ENCODE measurements at places on chromosomes 7 and 10.

DNA sequence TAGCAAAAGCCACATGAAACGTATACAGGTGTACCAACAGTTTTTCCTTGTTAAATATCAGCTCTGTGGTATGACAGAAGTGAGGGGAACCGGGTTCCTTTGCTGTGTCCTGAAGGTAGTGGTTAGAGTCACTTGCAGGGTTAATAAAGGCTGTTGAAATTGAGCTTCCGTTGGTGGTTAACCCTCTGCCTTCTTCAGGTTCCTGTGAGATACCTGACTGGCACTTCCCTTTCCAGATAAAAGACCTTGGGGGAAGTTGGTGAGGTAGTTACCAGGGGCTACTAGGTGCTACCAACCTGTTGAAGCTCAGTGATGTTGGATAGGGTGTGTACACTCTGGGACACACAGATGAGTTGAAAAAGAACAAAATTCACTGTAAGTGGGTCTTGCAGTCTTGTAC lies 384.1 kb downstream of the GATA3 start:
- DNase-seq = no peak

DNA sequence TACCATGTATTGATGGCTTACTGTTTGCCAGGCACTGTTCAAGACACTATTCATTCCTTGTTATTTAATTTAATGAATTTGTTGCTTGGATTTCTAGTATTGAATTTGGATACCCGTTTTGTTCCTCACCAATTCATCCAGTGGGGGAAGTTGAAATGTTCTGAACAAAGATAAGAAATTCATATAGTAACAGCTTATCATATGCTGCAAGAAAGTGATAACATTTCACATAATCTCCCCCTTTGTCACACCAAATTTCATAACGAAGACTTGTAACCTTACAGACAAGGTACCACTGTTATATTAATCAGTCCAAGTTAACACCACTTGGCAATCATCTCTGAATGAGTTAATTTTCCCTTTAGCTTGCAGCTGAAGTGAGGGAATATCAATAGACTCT lies 42.1 kb downstream of the SCIN start:
- no peak for DNase-seq

DNA sequence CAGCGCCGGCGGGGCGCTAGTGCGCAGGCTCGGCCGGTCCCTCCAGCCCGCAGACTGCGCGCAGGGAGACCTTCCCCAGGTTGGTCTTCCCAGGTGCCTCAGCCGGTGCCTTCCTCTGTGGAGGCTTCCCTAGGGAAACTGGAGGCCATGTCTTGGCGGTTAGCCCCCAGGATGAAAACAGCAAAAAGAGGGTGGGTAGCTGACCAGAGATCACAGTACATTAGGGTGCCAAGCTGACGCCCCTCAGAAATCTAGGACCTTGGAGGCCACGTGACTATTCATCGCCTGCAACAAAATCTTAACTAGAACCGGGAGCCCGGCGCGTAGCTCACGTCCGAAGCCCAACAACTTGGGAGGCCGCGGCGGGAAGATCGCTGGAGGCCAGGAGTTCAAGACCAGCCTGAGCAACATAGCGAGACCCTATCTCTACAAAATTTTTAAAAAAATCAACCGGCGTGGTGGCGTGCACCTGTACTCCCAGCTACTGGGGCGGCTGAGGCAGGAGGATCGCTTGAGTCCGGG lies 327 bp upstream of the FIS1 start:
- DNase-seq = no peak

DNA sequence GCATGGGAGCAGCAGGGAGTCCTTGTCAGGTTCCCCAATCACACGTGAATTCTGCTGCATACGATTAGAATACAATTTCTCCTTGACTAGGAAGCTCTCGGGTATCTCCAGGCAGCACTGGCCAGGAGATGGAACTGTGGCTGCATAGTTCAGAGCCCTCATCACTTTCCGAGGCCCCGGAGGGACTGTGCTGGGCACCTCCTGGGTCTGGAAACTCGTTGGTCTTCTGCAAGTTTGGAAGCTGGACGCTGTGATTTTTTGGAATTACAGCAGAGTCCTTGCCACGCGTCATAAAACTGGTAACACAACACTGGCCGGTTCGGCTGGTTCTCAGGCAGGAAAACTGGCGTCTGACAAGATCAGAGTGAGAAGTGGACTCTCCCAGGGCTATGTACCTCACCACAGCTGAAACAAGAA lies 216.1 kb downstream of the CCDC3 start:
- no peak for DNase-seq

DNA sequence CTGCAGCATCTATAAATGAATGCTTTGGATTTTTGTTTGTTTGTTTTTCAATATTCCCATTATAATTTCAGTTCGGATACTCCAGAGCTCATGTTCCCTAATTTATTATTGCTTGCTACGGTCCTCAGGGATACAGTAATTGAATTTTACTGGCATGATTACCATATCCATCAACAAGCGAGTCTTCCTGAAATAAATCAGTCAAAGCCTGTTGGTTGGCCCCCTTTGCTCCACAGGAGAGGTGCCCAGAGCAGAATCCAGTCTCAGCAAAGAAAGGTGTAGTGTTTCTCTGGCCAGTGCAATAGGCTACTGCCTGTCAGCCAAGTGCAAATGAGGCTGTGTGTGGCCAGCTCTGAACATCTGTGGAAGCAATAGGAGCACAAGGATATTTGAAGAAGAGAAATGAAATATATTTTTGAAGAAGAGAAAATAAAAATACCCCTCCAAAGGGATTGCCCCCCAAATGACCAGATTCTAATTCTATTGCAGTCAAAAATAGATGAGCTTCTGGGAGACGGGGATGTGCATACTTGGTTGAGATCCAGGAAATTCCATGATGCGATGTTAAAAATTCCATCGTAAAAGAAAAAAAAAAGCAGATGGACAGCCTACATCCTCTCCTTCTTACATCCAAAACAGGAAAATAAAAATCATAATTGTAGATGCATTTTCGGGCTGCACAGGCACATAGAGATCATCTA lies 18.1 kb downstream of the TRIL start:
- no peak for DNase-seq

- DNase-seq = no peak
Observed at GRCh38 chr10:82887488-82887887, 1012.5 kb downstream of the NRG3 start.

- DNase-seq = no peak
Observed at GRCh38 chr10:58384095-58384494, 1.1 kb upstream of the TFAM start.

GRCh38 chr7:155985518-155986250 lies 173.4 kb upstream of the SHH start:
- no peak for DNase-seq

- DNase-seq = no peak
Observed at GRCh38 chr7:12896316-12896715, 208.9 kb downstream of the ARL4A start.

GRCh38 chr10:128055061-128055868 lies 71.0 kb downstream of the MKI67 start:
- DNase-seq = no peak

- no peak for DNase-seq
Observed at GRCh38 chr7:44128721-44129582, 5.6 kb upstream of the POLD2 start.

- DNase-seq = no peak
Observed at GRCh38 chr7:16492513-16493062, 27.1 kb upstream of the SOSTDC1 start.

- DNase-seq = no peak
Observed at GRCh38 chr10:110042891-110043290, 35.1 kb downstream of the ADD3 start.

DNA sequence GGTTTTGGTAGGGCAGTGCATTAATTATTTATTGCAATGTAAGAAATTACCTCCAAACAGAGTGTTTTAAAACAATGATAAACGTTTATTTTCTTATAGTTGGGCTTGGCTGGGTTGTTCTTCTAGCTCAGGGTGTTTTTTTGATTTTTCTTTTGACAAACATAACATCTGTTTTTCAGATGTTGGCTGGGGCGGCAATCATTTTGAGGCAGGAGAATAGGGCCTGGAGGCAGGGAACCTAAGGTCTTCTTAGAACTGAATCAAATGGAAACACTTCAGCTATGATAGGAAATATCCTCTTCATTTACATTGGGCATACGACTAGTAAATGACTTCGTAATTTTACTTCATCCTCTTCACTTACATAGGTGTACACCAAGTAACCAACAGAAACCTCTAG lies 47.4 kb upstream of the NAMPT start:
- DNase-seq = no peak

- DNase-seq = no peak
Observed at GRCh38 chr7:26461518-26461917, 169.9 kb downstream of the SNX10 start.

GRCh38 chr10:6221971-6222751 lies 19.4 kb downstream of the PFKFB3 start:
- DNase-seq = no peak

- DNase-seq = no peak
Observed at GRCh38 chr10:78247266-78247665, 213.6 kb downstream of the RPS24 start.

DNA sequence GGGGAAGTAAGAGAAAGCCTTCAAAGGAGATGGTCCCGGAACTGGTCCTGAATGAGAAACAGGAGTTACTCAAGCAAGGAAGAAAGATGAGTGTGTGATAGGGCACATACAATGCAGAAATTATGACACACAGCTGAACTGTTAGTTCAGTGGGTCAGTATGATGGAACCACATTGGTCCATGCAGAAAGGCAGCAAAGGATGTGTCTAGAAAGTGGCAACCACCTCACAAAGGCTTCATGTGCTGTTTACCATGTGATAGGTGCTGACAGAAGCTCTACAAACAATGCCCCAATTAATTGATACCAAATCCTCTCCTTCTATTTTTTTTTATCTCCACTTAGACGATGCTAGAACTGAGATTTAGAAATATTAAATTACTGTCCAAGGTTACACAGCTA lies 258.3 kb downstream of the RELN start:
- no peak for DNase-seq

- DNase-seq = no peak
Observed at GRCh38 chr10:51083356-51083853, 9.1 kb downstream of the PRKG1 start.

GRCh38 chr7:78141522-78142281 lies 343.1 kb downstream of the PHTF2 start:
- DNase-seq = no peak

DNA sequence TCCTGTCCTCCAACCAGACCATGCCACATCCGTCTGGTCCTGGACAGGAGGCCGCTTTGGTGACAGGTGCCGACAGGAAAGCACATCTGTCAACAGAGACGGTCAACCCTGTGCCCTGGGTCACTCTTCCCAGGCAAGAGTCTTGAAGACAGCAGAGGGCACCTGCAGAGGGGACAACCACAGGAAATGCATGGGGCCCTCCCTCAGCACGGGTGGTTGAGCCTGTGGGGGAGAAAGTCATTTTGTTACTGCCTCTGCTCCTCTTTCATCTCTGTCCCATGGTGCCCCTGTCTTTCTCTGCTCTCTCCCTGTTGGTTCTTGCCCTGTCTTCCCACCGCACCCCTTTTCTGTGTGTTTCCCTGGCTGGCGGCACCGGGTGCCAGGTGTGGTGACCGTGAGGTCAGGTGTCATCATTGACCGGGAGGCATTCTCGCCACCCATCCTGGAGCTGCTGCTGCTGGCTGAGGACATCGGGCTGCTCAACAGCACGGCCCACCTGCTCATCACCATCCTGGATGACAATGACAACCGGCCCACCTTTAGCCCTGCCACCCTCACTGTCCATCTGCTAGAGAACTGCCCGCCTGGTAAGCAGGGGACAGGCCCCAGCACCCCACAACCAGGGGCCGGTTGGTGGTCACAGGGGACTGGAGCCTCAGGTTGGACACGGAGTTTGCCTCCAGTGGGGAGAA lies 17.6 kb upstream of the VSIR start:
- DNase-seq = no peak
